Left kidney (tissue), 8 donors: ENCODE measurements at places on chromosomes 16 and 17. TPM values are rescaled to one million over a fixed set of nuclear protein-coding genes. Genes with fewer than 3 reads are reported as not detected.
A peak's percentile ranks its signal among the peaks of the same experiment; 100 is the strongest.

DNAAF8 gene
- 2.2 TPM for polyA plus RNA-seq

TLE7 gene
- polyA plus RNA-seq, result not detected

RHBDL1 gene
- 1.7 TPM for polyA plus RNA-seq

MYO15A gene
- 3.9 TPM for polyA plus RNA-seq

UMOD gene
- polyA plus RNA-seq, result 163 TPM

BRIP1 gene
- 18.4 TPM for polyA plus RNA-seq

DNA sequence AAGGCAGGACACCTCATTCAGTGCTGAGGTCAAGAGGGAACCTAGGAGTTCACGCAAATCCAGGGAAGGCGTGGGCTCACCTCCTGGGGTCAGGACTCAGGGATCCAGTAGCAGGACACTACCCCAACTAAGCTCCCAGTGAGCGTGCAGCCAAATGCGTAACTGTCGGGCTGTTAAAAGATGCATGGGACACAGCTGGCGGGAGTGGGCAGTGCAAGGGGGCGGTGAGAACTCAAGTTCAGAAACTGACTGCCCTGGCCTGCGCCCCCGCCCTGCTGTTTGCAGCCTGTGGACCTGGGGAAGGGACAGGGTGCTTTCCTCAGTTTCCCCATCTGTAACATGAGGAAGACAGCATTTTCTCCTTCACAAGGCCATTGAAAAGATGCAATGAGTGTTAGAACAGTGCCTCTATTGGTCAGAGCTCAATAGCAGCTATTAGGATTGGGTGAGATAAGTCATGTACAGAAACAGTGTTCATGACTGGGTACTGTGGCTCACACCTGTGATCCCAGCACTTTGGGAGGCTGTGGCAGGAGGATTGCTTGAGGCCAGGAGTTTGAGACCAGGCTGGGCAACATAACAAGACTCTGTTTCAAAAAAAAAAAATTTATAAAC, 20.2 kb downstream of the CDIPT start:
- no peak for DNase-seq

DNA sequence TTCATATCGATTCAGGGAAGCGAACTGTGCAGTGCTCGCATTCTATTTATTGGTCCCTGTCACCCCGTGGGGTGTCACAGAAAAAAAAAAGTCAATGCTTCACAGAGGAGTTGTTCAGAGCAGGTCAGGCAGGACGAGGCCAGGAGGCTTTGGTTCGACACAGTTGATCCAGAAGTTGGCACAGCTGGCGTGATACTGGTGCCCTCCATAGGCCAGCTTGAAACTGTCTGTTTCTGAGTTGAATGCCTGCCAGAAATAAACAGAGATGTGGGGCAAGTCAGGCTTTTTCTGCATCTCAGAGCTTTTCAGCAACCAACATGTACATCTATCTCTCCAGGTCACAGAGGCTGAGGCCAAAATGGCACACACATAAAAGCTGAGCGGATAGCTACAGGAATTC, 29.1 kb downstream of the DUSP14 start:
- no peak for DNase-seq

DNA sequence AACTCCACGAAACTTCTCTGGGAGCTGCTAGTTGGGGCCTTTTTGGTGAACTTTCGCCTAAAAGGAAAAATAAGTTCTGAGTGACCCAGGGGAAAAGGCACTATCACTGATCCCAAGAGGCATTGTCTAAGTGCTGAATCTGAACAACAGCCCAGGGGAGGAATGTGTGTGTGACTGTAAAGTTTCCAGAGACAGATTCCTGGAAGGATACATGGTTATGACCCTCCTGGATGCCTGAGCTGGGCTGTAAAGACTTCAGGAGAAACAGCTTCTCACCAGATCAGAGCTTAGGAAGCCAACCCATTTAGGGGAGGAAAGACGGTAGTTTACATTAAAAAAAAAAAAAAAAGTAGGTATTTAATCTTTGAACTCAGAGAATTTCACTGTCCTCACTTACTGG, 20.2 kb downstream of the HIGD1B start:
- DNase-seq, result no peak

DNA sequence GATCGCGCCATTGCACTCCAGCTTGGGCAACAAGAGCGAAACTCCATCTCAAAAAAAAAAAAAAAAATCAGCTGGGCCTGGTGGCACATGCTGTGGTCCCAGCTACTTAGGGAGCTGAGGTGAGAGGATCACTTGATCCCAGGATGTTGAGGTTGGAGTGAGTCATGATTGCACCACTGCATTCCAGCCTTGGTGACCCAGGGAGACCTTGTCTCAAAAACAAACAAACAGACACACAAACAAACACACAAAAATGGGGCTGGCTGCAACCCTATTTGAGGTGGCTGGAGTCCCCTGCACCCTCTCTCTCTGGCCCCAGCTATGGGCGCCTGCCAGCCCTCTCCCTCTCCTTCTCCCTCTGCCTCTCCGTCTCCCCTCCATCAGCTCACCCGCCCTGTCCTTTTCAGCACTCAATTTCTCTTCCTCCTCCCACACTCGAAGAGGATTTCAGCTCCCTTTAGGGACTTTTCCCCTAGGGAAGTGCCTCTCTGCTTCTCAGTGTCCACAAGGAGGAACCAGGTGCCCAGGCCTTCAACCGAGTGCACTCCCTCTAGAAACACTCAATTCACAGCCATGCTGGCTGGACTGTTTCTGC, 17.5 kb upstream of the TFAP4 start:
- DNase-seq, result no peak

DNA sequence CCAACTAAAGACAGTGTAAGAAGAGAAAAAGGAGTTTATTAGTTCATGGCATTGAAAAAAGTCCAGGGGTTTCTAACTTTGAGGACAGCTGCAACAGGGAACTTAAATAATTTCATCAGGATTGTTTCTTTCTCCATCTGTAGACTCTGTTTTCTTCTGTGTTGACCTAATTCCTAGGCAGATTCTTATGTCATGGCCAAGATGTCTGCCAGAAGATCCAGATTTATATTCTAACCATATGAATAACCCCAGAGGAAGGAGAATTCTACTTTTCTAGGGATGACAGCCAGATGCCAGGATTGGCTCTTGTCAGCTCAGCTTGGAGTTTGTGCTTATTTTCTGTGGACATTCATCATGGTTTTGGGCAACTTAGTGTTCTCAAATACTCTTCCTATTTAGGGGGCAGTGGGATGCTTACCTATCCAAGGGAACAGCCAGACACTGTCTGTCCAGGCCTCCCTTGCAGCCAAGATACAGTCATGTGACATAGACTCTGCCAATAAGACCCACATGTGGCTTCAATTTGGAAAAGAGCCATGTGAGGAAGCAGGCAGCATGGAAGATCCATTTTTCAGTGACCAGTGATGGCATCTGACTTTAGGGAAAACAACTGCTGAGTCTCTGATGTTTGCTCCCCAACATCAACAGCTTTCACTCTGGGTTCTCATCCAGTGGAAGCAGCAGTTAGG, 18.2 kb downstream of the PCTP start:
- DNase-seq, result no peak

- DNase-seq, result no peak
Observed at GRCh38 chr16:75243667-75244224, 7.7 kb downstream of the BCAR1 start.

- DNase-seq, result no peak
Observed at GRCh38 chr17:31171701-31172100, 76.9 kb downstream of the NF1 start.

DNA sequence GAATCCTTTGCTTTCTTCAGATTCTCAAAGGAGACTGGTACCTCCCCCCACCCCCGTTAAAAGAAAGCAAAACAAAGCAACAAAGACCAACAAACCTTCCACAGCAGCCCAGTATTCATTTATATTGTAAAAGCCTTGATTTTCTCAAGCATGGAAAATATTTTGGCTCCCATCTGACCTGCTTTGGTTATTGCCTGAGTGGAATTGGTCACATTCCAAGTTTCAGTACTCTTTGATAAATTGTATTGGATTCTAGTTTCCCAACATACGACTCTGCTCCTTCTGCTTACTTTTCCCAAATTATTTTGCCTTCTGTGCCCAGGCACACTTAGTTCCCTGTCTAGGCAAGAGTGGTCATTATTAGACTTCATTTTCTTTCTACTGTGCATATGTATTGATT, 1.3 kb downstream of the ABCC11 start:
- DNase-seq, result no peak

DNA sequence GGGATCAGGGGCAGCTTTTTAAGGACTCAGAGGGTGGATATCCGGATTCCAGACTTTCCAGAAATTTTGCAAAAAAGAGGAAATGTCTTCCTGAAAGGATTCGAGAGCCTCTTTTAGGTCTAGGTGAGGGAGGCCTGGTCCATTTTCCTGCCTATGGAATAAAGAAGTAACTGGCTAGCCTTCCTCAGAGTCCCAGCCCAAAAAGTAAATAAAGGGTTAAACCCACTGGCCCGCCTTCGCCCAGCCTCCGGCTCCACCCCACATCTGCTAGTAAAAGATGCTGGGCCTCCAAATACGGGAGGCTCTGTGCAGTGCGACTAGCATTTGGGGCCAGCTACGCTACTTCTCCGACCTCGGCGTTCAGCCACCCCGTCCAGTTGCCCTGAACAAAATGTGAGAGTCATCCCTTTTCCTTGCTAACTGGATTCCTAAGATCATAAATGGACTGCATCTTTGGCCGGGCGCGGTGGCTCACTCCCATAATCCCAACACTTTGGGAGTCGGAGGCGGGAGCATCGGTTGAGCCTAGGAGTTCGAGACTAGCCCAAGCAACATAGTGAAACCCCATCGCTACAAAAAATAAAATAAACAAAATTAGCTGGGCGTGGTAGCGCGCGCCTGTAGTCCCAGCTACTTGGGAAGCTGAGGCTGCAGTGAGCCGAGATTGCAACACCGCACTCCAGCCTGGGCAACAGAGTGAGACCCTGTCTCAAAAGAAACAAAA, 824 bp upstream of the MPP2 start:
- DNase-seq, result peak; percentile 68

- DNase-seq, result no peak
Observed at GRCh38 chr16:70661534-70661917, 15.2 kb downstream of the IL34 start.

- no peak for DNase-seq
Observed at GRCh38 chr17:47810901-47811635, 10.5 kb downstream of the OSBPL7 start.

DNA sequence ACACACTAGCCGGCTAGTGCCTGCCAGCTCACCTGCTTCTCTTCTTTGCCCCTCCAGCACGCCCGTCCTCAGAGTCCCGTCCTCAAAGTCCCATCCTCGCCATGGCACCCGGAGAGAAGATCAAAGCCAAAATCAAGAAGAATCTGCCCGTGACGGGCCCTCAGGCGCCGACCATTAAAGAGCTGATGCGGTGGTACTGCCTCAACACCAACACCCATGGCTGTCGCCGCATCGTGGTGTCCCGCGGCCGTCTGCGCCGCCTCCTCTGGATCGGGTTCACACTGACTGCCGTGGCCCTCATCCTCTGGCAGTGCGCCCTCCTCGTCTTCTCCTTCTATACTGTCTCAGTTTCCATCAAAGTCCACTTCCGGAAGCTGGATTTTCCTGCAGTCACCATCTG, 3.6 kb downstream of the SCNN1G start:
- no peak for DNase-seq

DNA sequence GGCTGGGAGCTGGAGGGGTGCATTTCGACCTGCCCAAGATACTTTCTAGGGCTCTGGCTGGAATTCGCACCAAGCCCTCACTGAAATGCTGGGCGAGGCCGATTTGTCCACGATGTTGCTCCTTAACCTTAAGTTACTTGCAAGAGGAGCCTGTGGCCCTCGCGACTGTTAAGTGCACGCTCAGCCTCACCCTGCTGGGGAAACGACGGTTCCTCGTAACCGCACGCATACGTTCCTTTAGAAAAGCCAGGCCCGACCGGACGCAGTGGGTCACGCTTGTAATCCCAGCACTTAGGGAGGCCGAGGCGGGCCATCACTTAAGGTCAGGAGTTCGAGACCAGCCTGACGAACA, 607 bp upstream of the NCOR1 start:
- no peak for DNase-seq

- no peak for DNase-seq
Observed at GRCh38 chr16:12166271-12166670, 189.7 kb downstream of the SNX29 start.

DNA sequence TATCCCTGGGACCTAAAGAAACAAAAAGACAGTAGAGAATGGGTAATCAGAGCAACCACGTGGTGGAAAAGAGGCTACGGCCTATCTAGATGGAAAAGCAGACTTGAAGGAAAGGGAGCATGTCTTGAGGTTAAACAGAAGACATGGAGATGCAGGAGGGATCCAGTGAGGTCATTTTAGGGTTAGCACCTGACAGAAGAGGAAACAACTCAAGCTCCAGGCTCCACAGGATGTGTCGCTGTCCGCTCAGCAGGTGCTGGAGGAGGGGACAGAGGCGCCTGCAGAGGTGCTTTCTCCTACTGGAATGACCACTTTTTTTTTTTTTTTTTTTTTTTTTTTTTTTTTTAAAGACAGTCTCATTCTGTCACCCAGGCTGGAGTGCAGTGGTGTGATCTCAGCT, 47.5 kb upstream of the CLEC3A start:
- peak; percentile 37 for DNase-seq

DNA sequence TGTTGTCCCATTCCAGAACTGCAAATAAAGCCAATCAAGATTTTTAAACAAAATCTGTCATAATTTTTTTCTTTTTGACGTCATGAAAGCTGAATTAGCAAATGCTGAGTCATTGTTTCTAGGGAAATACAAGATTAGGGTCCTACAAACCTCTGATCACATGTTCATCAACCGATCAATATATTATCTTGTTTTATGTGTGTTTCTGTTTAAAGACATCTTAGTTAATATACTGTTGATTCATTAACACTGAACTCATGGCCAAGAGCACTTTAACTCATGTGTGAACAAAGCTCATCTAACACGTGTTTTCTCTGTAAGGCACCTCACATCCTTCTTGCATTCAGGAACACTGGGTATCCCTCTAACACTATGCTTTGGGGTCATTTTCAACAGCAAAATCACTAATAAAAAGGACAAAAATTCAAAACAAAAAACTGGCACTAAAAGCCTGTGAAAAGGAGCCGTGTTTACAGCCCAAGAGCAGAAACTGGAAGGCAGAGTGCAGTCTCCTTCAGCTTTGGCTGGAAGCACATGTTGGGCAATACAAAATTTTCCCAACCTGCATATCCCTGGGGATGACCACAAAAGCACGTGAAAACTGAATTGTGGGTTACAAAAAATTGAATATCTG, 102.5 kb downstream of the PARN start:
- DNase-seq, result no peak
